ENCODE measurements at places on chromosomes 2 and 18.

- DNase-seq = no peak
Measured at GRCh38 chr18:10379522-10379921, 74.9 kb upstream of the APCDD1 start.

DNA sequence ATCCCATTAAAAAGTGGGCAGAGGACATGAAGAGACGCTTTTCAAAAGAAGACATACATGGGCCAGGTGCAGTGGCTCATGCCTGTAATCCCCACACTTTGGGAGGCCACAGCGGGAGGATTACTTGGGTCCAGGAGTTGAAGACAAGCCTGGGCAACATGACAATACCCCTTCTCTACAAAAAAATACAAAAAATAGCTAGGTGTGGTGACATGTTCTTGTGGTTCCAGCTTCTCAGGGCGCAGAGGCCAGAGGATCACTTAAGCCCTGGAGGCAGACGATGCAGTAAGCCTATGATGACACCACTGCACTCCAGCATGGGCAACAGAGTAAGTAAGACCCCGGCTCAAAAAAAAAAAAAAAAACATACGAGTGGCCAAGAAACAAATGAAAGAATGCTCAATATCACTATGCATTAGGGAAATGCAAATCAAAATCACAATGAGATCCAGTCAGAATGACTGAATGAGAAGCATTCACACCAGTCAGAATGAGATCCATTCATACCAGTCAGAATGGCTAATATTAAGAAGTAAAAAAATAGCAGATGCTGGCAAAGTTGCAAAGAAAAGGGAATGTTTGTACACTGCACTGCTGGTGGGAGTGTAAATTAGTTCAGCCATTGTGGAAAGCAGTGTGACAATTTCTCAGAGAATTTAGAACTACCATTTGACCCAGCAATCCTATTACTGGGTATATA, 550.2 kb upstream of the SLC39A10 start:
- DNase-seq = no peak

- no peak for DNase-seq
Measured at GRCh38 chr18:43382641-43383403, 105.5 kb upstream of the SYT4 start.

DNA sequence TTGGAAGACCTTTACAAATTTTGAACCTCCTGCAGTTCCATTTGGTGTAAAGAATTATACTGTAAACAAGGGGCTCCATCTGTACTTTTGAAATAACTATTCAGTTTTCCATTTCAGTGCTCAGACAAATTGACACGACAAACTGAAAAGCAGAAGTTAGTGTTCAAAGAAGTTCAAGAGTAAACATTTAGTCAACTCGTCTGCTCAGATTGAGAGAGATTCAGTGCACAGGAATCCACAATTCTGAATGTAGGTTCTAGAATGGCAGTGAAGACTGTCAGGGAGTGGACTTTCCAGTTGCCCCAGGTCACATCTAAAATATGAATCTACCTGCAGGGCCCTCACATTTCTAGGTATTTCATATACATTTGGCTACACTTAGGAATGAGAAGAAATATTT, 322.3 kb upstream of the TCF4 start:
- DNase-seq = no peak

DNA sequence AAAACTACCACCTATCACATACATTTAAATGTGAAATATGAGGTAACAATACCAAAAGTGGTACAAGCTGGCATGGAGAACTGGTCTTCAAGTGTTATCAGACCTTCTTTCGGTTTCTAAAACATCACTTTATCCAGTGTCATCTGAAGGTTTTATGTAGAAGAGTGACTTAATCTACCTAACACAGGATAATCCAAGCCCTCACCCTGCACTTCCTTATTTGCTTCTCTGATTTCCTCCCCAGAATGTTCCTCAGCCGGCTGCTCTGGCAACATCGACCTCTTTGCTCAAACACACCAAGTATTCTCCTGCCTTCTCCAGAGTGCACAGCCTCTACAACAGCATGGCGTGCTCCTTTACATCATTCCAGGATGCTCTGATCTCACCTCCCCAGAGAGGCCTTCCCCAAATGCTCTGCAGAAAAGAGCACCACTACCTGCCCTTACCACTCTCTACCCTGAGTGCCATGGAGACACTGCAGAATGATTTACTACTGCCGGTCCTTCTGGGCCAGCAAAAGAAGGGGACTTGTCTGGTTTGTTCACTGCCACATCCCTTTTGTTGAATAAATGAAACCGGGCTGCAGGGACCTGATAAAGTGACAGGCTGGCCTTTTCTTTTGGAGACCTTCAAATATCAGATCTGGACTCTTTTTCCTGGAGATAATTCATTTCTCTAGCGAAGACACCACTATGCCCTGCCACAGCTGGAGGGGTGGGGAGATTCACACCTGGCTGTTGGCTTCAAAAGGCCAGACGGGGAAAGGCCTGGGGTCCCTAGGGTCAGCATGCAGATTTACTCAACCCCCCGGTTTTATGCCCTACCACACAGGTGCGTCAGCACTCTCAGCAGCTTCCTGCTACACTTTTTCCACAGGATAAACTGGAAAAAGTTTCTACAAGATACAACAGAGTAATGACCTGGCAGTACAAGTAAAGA, 42.0 kb downstream of the TTR start:
- no peak for DNase-seq

- DNase-seq = no peak
Measured at GRCh38 chr2:439077-439476, 151.2 kb upstream of the ALKAL2 start.

GRCh38 chr2:148968776-148969319, 69.7 kb upstream of the LYPD6B start:
- DNase-seq = no peak

GRCh38 chr18:79626905-79627749, 52.5 kb upstream of the CTDP1 start:
- DNase-seq = no peak

GRCh38 chr2:217948351-217948791, 54.4 kb downstream of the TNS1 start:
- DNase-seq = no peak

GRCh38 chr2:46866770-46867246, 48.8 kb downstream of the MCFD2 start:
- DNase-seq = no peak

- no peak for DNase-seq
Measured at GRCh38 chr2:3756306-3756705, 52.9 kb downstream of the DCDC2C start.

- no peak for DNase-seq
Measured at GRCh38 chr2:237350597-237350996, 63.4 kb downstream of the COL6A3 start.

GRCh38 chr18:35510076-35510651, 12.4 kb upstream of the INO80C start:
- no peak for DNase-seq
